EL (cell line): ENCODE measurements at places on chromosomes 6 and 20.

- DNase-seq, result no peak
Observed at GRCh38 chr6:166478782-166479592, 96.2 kb upstream of the MPC1 start.

DNA sequence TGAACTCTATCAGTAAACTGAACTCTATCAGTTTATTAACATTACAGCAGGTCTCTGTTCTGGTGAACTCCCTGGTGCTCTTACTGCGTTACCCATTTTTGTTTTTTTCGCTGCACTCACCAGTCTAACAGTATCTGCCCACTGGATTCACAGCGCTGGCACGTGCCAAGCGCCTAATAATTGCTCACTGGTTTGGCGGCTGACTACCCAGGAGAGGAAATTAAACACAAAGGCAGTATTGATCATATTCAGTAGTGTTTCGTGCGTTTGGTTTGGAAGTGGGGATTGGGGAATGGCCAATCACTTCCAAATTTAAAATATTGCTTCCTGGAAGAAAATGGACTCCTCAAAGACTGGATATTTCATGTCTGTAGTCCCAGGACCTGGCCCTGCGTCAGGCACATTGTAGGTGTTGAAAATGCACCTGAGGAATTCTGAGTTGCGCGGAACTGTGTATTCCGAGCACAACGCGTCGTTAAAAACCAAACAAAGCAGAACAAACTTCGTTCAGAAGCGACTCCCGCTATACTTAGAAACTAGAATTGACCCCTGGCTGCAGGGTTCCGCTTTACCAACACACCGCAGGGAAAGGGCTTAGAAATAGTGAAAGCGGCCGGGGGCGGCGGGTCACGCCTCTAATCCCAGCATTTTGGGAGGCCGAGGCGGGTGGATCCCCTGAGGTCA is 1.1 kb upstream of the RPS12 start:
- DNase-seq, result peak; percentile 58

GRCh38 chr20:53655625-53656292 is 62.1 kb upstream of the ZNF217 start:
- peak; percentile 43 for DNase-seq

GRCh38 chr20:48828734-48829460 is 1.1 kb upstream of the PREX1 start:
- DNase-seq, result no peak

DNA sequence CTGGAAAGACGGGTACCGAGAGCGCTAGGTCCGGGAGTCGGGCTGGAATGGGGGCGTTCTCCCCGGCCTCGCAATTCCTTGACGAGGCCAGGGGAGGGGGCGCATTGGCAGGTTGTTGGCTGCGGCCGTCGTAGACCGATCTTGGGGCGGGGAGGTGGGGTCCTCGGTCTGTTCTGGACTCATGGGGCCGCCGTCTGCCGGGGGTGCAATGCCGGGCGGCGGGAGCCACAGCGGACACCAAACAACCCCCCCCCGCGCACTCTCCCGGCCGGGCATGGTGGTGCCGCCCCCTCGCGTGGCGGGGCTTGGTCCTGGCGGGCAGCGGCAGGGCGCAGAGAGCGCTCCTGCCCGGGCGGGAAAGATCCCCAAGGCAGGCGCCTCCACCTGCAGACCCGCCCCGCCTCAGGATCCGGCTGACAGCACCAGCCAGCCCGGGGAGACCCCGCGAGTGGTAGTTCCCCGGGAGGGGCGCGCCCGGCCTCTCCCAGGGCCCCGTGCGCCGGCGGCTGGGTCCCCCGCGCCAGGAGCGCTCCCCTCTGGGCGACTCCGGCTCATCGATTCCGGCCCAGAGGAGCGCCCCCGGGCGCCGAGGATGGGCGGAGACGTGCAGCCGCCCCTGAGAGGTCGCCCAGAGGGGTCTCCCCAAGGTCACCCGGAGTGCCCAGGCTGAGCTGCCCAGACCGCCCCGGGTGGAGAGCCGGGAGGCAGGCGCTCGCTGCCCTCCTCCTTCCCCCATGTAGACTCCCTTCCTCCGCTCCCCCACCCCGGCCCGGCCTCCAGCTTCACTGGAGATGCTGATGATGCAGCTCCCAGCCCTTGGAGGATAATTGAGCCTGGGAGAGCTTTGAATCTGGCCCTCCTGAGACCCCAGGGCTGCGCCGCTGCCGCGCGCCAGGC is 709 bp downstream of the PPP1R16B start:
- DNase-seq, result no peak

DNA sequence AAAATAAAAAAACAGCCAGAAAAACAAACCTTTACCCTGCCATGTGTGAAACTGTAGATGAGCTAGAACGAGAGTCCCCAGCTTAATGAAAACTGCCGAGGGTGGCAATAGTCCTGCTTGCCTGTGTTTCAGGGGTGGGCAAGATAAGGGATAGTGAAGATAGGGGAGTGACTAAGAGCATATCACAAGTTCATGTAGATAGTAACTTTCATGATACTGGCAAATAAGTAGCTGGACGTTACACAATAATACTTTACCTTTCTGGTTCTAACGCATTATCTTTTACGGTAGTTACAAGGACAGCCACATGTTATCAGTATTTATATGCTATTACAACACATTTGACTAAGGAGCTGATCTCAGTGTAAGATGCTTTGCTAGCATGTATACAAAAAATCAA is 9.3 kb upstream of the FBXO9 start:
- DNase-seq, result no peak

GRCh38 chr6:3328796-3329195 is 70.0 kb downstream of the PSMG4 start:
- DNase-seq, result no peak

DNA sequence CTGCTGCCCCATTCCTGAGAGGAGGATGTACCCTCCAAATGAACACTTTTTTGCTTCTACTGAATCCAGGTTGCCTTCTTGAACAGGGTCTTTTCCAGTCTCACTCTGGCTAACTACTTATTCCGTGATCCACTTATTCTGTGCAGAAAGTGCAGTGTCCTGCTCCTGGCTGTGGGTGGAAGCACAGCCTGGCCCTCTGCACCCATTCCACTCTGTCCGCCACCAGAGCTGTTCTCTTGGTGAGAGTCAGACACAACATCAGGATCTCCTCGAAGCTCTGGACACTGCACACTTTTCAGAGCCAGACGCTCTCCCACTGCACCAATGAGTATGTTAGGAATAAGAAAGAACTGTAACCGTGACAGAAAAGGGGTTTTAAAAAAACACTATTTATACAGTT is 174.2 kb downstream of the MCHR2 start:
- DNase-seq, result no peak

DNA sequence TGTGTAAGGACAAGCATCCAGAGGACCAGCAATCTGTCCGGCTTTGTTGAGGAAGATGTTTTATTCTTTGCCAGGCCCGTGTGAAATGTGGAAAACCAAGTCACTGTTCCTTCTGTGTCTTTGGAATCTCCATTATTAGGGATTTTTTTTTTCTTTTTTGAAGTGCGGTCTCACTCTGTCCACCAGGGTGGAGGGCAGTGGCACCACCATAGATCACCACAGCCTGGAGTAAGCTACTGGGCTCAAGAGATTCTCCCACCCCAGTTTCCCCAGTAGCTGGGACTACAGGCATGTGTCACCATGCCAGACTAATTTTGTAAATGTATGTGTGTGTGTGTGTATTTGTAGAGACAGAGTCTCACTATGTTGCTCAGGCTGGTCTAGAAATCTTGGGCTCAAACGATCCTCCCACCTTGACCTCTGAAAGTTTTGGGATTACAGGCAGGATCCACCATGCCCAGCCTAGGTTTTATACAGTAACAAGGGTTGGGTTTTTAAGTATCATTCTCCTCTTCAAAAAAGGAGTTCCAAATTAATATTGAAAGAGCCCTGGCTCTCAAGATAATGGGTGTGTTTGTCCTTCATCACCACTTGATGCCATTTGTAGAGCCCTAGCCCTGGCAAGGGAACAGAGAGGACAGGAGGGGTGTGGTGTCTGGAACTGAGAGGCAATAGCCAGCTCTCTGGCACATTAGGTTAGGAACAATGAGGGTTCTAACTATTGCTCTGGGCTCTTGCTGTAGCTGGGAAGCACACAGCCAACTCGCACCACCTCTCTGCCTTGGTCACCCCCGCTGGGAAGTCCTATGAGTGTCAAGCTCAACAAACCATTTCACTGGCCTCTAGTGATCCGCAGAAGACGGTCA is 3.1 kb downstream of the LAMP5 start:
- no peak for DNase-seq

GRCh38 chr20:36306553-36307411 is 643 bp downstream of the DLGAP4 start:
- no peak for DNase-seq

DNA sequence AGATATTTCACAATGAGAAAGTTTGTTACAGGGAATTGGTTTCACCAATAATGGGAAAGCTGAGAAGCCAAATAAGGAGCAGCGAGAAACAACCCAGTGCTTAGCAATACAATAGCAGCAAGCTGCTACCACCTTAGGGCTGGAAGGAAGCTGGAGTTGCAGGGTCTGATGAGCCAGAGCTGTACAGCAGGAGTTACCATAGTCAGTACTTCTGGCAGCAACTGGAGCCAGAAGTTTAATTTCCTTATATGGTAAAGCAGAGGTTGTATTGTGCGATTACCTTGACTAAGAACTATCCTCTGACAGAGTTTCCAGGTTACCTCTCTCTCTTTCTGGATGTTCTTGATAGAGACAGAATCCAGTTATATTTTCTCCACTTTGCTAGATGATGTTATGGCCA is 137.1 kb upstream of the OLIG3 start:
- DNase-seq, result no peak

- DNase-seq, result no peak
Observed at GRCh38 chr6:35228481-35228880, 14.7 kb downstream of the SCUBE3 start.

- DNase-seq, result peak; percentile 74
Observed at GRCh38 chr6:54681987-54682386, 164.6 kb upstream of the FAM83B start.

- no peak for DNase-seq
Observed at GRCh38 chr6:124995645-124996325, 33.5 kb downstream of the RNF217 start.

GRCh38 chr6:139654888-139655782 is 280.7 kb upstream of the CITED2 start:
- no peak for DNase-seq

- no peak for DNase-seq
Observed at GRCh38 chr6:109445382-109445781, 4.9 kb downstream of the SMPD2 start.

GRCh38 chr20:58810116-58810878 is 40.4 kb downstream of the GNAS-AS1 start:
- DNase-seq, result no peak

DNA sequence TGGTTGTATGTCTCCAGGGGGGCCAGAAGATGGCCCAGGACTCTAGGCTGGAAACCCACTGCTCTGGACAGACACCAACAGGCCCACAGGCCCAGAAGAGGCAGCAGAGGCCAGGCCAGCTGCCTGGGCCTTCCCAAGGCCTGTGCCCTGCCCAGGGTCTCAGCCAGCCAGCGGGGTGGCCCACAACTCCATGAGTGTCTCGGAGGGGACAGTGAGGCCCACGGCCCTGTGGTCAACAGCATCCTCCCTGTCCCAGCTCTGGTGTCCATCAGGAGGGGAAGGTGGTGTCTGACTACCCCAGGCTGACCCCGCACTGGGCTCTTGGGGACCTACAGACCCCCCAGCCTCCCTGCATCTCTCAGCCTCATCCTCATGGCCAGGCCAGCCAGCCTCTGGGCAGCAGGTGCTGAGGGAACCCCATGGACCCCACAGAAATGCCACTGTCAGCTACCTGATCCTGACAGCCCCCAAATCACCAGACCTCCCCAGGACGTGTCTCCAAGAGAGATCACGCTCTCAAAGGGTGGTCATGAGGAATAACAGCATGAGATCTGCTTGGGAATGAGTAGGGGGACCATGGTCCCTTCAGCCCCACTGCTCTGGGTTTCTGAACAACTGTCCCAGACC is 112.4 kb downstream of the NOL4L start:
- DNase-seq, result no peak

GRCh38 chr6:89941763-89942497 is 47.7 kb downstream of the GJA10 start:
- no peak for DNase-seq

DNA sequence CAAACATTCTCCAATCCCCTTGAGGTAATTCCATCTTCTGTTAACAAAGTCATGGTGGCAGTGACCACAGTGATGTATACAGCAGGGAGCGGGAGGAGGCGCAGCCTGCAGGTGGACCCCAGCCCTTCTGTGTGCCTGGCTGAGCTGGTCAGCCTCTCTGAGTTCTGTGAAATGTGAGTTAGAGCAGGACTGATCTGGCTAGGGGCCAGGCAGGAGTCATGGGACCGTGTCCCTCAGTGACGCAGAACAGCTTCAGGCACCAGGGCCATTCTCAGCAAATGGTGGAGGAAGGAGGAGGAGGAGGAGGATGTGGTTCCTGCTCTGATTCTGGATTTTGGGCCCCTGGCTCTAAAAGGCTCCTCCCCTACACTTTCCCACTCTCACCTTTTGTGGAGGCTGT is 6.9 kb downstream of the PHACTR3 start:
- DNase-seq, result no peak

DNA sequence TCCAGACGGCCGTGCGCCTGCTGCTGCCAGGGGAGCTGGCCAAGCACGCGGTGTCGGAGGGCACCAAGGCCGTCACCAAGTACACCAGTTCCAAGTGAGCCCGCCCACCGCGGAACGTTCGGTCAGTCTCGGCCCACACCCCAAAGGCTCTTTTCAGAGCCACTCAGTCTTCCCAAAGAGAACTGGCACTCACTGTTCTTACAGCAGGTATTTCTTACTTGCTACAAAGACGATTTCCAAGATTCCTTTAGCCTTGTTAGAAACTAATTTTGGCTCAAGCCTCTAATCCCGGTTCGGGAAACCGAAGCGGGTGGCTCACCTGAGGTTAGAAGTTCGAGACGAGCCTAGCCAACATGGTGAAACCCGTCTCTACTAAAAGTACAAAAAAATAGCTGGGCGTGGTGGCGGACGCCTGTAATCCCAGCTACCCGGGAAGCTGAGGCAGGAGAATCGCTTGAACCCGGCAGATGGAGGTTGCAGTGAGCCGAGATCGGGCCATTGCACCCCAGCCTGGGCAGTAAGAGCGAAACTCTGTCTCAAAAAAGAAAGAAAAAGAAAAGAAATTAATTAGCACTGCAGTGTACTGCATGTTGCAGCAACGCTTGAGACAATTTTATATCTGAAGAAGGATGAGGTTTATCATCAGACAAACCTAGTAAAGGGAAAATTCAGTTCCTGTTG is 73.1 kb downstream of the OR2B2 start:
- DNase-seq, result peak; percentile 57

- DNase-seq, result no peak
Observed at GRCh38 chr6:109097661-109098060, 2.4 kb downstream of the CEP57L1 start.

- no peak for DNase-seq
Observed at GRCh38 chr20:35849706-35850105, 77.9 kb downstream of the PHF20 start.

- DNase-seq, result no peak
Observed at GRCh38 chr6:85726206-85726605, 83.5 kb upstream of the SYNCRIP start.

DNA sequence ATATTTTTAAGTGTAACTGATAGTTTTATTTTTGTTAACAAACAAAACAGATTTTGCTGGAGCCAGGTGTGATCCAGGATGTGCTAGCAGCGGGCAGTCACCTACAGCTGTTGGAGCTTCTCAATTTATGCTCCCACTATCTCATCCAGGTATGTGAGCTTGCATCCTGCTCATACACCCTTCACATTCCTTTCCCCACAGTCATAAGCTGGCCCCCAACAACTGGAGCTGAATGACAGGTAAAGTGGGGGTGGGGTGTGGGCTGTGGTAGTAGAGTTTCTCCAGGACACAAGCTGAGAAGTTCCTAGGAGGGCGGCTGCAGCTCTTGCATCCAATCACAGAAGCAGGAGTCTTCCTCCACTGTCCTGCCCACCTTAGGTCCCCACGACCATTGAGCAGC is 140.1 kb downstream of the KLHL32 start:
- no peak for DNase-seq
